ENCODE measurements at places on chromosomes 3 and 15.

- no peak for DNase-seq
Observed at GRCh38 chr15:49620199-49620598, 419 bp downstream of the FAM227B start.

- no peak for DNase-seq
Observed at GRCh38 chr15:92076541-92076940, 223.0 kb downstream of the SLCO3A1 start.

DNA sequence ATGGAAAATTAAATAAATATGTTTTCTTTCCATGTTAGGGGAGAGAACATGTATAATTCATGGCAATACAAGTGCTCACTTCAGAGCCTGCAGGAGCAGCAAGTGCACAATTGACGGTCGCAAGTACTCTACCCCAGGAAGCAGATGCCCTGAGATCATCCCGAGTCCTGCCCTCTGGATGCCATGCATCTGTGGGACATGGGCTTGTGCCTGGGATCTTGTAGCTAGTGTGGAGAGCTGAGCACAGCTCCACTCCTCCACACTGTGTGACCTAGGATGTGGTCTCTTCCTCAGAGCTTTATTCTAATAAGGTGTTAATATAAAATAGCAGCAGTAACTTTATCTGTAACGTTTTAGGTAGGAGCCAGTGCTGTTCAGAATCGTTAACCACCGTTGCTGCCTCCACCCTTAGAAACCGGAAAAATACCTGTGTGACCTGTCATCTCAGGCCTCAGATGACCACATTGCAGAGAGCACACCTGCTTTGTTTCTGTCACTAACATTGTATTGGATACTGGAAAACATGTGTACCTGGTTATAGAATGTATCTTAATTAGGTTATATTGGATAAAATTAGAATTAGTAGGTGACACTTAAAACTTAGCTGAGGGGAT, 105.0 kb upstream of the GOLGA6L6 start:
- no peak for DNase-seq

GRCh38 chr15:95302206-95302605, 1028.3 kb upstream of the NR2F2 start:
- DNase-seq: peak; percentile 91

- no peak for DNase-seq
Observed at GRCh38 chr3:62670351-62670750, 204.9 kb downstream of the CADPS start.

DNA sequence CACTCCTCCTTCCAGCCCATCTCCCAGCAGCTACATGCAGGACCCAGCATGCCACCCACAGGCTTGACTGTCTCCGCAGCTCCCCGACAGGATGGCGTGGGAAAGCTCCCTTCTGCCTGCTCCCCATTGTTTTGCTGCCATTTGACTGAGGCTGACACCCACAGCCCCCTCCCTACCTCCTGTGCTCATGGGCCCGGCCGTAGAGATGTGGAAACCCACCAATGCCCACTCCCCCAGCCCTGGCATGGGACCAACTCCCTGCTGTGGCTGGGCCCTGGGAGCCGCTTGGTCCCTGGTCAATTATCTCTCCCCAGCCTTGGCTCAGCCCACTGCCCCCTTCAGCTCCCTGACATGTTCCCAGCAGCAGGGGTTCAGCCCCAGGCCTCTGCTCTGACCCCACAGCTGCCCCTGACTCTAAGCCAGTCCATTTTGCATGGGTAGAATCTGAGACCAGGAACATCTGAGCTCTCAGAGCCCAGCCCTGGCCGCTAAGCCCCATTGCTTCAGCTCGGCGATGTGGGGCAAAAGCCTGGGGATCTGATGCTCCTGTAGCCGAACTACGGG, 8.2 kb downstream of the C3orf22 start:
- no peak for DNase-seq

DNA sequence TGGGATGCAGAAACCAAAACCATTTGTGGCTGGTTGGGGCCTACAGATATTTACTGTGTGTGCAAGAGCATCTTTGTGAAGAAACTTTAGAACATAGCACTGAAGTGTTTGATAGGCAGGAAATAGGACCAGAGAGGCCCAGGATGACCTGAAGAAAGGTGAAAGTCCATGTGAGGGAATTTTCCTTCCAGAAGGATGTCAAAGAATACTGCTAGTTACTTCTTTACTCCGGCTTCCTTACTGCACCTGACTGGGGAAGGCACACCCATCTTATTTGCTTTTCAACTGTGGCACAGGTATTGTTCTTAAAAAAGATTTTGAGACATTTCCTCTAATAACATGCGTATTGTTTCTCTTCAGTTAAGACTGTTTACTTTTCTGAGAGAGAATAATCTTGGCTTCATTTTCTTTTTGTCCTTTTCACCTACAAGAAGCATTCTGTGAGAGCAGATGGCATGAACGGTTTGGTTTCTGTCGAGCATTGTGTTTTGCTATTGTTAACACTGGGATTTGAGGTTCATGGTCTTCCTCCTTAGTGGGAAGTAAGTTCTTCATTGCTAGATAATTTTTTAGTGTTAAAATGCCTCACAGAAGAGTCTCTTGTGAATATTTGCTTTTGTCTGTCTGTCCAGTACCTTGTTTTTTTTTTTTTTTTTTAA, 71.5 kb downstream of the SLCO3A1 start:
- no peak for DNase-seq

Measured in glomerular endothelial cell (primary cell).